WTC11 (cell line): ENCODE measurements at places on chromosomes 2 and 18.

DNA sequence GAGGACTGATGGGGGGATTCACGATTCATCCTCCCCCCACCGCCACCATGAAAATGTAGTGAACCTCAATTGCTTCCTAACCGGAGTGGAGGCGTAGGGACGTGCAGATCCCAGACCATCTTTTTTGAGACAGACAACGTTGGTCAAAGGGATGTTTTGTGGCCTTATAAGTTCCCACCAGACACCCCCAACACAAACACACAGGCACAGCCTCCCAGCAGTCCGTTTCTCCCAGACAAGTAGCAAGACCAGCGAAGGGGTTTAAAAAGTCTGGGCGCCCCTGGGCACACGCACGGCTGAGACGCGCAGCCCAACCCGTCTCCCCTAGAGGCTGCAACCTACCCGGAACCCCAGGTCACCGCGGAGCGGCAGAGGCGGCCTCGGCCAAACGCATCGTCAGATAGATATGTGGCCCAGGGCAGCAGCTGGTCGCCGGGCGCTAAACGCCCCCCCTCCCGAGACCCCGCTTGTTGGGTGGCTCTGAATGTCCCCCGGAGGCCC lies 1.3 kb downstream of the GBX2 start:
- DNase-seq: peak; percentile 45

DNA sequence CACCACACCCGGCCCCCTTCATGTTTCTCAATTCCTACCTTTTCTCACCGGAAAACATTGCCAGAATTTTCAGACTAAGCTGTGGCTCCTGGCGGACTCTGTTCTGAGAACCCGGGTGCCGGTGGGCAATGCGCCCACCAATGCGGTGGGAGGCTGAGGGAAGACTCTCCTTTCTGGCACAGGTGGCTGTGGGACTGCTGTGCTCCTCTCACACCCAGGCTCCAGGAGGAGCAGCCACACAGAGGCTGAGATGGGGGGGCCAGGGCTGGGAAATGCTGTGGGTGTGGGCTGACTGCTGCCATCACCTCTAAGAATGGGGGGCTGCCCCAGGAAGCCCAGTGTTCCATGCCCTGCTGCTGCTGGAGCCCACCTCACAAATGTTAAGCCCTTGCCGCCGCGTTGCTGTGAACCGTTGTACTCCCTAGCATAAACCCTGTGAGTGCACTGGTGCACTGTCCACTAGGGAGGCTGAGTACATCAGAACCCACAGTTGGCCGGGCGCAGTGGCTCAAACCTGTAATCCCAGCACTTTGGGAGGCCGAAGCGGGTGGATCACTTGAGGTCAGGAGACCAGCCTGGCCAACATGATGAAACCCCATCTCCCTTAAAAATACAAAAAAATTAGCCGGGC lies 152.6 kb downstream of the LDLRAD4 start:
- no peak for DNase-seq

DNA sequence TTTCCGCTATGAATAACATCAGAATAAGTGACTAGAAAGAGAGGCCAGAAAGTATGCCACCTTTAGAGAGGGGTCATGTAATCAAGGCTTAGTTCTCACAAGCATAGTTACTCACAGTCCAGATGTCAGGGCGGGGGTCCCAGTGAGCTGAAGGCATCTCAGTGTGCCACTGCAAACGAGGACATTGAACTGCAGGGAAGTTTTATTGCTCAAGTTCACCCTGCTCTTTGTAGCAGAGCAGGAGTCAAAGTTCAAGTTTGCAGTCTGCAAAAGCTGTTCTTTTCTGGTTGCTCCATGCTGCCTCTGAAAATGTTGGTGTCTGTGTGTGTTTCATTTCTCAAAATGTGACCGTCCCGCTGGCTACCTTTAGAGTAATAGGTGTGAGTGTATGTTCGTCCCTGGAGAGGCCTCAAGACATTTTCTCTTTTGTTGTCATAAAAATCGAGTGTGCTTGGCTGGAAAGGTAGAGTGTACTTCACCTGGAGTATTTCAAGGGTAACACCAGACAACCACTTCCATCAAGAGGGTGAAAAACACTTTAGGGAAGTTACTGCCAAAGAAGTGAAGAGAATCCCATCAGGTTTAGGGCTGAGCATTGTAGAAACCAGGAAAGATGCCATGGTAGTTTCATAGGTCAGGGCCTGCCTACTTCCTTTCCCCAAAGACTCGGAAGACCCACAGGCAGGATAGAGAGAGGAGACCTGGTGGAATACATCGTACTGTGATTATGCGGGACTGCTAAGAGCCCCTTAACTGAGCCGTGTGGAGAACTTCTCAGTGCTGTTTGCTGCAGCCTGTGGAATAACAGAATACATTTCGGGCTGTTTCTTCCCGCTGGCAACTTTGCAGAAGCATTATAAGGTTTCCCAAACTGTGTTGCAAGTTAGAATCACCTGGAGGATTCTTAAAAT lies 89.9 kb downstream of the LYPD6 start:
- no peak for DNase-seq

DNA sequence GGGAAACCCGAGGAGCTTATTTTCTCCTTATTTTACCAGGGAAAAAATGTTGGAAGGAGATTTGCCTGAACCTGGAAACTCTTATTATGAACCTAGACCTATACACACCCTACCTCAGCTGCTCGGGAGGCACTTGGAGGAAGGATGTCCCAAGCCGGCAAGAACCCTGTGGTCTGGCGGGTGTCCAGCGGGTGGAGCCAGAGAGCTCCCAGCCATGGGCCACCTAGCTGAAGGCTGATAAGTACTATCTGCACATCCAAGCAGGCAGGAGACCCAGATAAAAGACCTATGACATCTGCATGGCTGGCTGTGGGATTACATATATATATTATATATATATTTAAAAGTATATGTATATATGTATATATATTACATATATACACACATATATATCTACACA lies 1.1 kb upstream of the SLC14A1 start:
- peak; percentile 91 for DNase-seq

DNA sequence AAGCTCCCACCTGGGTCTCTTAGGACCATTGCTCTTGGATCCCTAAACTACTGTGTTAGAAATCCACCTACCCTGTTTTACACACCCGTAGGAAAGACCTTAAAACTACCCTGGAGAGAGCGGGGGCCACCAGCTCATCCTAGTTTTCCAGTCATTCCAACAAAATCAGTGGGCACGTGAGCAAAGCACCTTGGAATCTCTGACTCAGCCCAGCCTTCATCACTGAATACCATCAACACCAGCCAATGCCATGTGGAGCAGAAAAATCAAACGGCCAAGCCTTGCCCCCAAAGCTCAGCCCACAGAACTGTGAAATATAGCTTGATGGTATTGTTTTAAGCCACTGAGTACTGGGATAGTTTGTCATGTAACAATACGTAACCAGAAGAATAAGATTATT lies 449.7 kb upstream of the CHAC2 start:
- DNase-seq: no peak

DNA sequence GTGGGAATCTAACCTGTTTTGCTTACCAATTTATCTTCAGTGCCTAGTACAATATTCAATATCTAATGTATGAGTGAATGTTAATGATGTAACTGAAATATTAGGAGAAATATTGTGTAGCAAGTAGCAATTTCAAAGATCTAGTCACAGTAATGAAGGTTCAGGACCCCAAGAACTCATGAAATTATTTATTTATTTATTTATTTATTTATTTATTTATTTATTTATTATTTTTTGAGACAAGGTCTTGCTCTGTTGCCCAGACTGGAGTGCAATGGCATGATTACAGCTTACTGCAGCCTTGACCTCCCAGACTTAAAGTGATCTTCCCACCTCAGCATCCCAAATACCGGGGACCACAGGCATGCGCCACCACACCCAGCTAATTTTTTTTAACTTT lies 126.9 kb downstream of the KCNJ3 start:
- no peak for DNase-seq

DNA sequence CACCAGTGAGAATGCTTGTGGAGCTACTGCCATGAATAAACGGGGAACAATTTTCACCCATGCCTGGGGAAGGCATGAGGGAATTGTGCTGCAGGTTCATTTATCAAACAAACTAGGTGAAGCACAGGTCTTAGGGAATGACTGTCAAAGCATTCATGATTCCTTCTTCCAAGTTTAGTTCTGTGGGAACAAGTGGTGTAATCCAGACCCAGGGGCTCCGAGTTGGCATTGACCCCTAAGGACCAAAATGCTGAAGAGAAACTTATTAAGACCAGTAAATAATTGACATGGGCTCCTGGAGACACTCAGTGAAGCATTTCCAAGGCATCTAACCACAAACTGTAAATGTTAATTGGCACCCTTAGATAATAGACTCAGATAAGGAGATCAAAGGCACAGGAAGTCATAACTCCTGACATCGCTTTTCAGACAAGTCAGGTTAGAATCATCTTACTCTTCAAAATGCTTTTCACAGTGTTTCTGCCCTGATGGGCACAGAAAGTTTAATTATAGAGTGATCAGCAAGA lies 96.9 kb downstream of the SPP2 start:
- no peak for DNase-seq

DNA sequence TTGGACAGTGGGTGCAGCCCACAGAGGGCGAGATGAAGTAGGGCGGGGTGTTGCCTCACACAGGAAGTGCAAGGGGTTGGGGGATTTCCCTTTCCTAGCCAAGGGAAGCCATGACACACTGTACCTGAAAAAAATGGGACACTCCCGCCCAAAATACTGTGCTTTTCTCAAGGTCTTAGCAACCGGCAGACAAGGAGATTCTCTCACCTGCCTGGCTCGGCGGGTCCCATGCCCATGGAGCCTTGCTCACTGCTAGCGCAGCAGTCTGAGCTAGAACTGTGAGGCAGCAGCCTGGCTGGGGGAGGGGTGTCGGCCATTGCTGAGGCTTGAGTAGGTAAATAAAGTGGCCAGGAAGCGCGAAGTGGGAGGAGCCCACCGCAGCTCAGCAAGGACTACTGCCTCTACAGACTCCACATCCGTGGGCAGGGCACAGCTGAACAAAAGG lies 244.7 kb downstream of the NBAS start:
- DNase-seq: peak; percentile 15

GRCh38 chr2:165766326-165766927 lies 27.6 kb downstream of the GALNT3 start:
- DNase-seq: no peak

- DNase-seq: no peak
These were observed 2.0 kb upstream of the CAPN10 start for GRCh38 chr2:240584486-240585031.

DNA sequence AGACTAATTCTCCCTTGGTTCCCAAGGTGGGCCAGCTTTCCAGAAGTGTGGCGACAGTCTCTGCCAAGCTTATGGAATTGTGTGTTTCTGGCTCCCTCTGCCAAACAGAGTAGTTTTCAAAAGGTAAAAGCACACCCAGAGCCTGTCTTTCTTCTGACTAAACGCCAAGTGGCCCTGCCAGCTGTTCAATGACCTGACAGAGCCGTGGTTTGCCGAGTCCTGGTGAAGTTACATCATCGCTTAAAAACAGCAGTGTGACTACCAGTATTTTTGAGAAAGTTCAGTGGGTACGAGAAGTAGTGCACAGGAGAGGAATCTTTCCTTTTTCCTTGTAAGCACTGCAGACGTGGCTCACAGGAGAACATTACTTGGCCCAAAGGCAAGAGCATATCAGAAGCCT lies 1.9 kb downstream of the PER2 start:
- no peak for DNase-seq

DNA sequence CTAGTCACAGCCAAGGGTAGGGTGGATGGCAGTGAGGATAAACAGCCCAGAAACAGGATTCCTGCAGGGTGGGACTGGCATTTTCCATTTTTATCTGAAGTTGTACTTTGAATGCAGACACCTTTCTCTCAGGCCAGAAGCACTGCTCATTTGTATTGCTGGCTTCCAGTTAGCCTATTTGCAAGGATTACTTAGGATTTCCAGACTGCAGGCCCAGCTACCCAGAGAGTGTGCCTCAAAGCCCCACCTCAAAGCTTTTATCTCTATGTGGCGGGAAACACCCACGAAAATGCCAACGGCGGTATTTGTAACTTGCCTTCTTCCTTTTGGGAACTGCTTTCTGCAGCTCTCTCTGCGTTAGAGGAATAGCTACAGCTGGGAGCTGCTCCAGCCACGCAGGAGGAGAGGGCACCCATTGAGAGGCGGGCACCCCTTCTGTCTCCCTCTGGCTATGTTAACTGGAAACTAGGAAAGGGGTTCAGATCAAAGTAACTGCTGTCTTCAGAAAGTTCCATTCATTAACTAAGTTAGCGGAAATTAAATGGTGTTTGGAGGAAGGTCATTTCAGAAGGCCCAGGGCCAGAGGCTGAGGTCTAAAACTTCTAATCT lies 144.9 kb downstream of the TGIF1 start:
- DNase-seq: no peak
